ENCODE measurements at places on chromosomes 6 and 20.
A peak's percentile ranks its signal among the peaks of the same experiment; 100 is the strongest.

DNA sequence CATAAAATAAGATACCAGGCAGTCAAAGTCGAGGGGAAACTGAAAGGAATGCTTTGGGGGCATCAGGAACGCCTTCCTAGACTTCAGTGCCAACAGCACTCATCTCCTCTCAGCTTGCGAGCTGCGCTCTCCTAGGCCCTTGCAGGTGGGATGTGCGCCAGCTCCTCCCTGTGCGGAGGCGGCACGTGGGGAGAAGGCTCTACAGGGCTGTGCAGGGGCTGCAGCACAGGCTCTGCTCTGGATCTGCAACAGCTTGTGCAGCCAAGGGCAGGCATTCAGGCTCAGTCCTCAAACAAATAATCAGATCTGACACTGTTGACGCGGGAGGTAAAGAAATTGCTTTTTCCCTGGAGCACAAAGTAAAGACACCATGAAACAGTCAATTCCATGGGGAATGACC is 144.8 kb downstream of the TTLL2 start:
- no peak for DNase-seq

GRCh38 chr6:83442752-83443151 is 11.9 kb upstream of the ME1 start:
- DNase-seq = peak; percentile 61

- no peak for DNase-seq
Observed at GRCh38 chr6:6244624-6245023, 75.8 kb downstream of the F13A1 start.

GRCh38 chr20:17609811-17610377 is 40.0 kb downstream of the DSTN start:
- no peak for DNase-seq

GRCh38 chr20:49140834-49141233 is 47.3 kb downstream of the STAU1 start:
- no peak for DNase-seq

Measured in AG09309 (cell line).